ENCODE measurements at places on chromosomes 3 and 15.

GRCh38 chr15:31489801-31490646 is 163.4 kb downstream of the KLF13 start:
- DNase-seq: no peak

DNA sequence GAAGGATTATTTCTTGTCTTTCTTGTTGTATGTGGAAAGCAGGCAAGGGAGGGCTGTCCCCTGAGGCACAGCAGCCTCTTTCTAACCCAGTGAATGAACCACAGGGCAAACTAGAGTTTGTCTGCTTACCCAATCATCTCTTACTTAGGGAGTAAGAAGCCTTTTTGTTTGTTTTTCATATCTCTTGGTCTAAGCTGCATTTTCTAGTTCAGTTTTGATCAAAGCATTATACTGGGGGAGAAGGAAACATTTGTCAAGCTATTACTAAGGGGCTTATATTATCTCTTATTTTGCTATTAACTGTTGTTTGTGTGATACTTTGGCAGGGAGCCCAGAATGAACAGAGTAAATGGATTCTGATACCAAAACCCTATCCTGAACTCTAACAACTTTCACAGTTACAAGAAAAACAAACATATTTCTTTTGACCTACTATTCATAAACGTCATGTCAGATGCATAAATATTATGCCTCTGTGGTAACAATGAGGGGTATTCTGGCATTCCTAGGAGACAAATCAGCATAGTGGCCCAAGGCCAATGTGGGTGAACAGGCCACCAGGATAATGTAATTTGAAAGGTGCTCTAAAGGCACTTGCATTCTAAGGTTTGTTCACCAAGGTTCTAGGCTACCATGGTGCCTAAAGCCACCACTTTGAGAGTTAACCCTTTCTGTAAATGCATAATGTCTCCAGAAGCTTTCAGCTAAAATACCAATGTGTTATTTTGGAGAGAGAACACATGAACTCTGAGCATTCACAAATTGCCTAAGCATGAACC is 271.6 kb upstream of the ZPLD1 start:
- no peak for DNase-seq

GRCh38 chr15:74420193-74420905 is 13.4 kb downstream of the SEMA7A start:
- DNase-seq: no peak

GRCh38 chr3:46468753-46469600 is 4.3 kb upstream of the LTF start:
- no peak for DNase-seq

- no peak for DNase-seq
Measured at GRCh38 chr15:25179673-25180511, 225.1 kb downstream of the SNRPN start.

DNA sequence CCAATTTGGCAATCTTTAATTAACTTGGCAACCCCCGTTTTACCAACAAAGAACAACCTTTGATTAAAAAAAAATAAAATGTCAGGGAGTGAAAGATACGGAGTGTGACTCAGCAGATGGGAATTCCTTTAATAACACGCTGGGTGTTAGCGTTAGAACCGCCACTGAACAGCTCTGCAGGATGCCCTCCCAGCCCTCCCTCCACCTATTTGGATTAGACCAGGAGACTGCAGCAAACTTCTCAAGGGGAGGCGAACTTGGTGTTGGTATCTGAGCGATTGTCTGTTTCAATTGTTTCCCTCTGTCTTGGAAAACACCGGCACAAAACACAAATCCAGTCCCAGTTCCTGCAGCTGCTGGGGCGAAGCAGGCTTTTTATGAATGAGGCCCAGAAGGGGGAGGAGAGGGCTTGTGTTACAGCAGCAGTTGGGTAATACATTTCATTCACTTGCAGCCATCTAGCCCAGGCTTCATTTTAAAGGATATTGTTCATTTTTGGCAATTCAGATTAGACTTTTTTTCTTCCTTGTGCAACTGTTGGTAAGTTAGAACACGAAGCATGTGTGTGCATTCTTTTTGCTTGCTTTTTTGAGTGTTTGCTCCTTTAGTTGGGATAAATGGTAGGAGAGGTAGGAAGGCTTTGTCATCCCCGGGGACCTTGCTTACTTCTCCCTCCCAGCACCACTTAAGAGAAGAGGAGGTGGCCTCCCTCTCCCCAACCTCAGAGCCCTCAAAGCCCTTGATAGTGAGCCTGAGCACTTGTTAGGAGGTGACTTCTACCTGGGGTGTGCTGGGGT is 152.3 kb downstream of the IGF1R start:
- DNase-seq: peak; percentile 68

DNA sequence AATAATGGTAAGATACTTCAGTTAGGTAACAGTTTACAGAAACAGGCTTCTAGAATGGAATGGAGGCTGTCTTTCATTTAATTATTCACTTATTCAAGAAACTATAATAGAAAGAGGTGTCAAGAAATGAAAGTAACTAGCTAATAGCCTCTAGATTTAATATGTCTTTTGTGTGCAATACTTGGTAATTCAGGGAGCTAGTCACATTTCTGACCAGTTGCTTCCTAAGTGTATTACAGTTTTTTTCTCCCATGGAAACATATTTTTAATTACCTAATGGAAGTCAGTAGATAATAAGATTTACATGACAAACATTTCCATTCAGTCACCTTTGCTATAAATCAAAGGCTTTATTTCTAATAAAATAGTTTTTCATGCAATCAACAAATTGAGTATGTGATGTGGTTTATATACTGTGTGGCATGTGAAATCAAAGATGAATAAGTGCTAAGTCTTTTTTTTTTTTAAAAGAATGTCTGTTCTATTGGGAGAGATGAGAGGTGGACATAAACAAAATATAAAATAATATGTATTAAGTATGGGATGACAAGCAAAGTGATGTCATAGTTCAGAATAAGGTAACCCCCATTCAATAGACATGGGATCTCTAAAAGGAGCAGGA is 985.7 kb downstream of the SQOR start:
- DNase-seq: no peak

DNA sequence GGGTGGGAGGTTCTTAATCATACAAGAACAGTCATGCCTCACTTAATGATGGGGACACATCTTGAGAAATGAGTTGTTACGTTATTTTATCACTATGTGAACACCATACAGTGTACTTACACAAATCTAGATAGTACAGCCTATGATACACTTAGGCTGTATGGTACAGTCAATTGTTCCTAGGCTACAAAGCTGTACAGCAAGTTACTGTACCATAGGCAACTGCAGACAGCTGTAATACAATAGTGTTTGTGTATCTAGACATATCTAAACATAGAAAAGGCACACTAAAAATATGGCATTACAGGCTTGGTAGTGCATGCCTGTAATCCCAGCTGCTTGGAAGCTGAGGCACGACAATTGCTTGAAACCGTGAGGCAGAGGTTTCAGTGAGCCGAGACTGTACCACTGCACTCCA is 55.7 kb upstream of the PLXND1 start:
- DNase-seq: no peak

DNA sequence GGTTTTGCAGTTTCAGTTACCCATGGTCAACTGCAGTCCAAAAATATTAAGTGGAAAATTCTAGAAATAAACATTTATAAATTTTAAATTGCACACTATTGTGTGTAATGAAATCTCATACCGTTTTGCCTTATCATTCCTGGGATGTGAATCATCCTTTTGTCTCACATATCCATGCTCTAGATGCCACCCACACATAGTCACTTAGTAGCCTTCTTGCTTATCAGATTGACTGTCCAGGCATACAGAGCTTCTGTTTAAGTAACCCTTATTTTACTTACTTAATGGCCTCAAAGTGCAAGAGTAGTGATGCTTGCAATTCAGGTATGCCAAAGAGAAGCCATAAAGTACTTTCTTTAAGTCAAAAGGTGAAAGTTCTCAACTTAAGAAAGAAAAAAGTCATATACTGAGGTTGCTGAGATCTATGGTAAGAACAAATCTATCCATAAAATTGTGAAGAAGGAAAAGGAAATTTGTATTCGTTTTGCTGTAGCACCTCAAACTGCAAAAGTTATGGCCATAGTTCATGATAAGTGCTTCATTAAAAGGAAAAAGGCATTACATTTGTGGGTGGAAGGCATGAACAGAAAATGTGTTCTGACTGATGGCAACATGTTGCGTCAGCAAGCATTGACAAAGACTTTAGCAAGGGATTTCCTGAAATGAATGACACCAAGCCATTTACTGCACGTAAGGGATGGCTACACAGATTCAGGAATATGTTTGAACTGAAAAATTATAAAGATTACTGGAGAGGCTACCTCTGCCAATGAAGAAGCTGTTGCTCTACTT is 43.8 kb downstream of the SPATA16 start:
- no peak for DNase-seq

- DNase-seq: no peak
Measured at GRCh38 chr3:12180218-12180617, 21.5 kb upstream of the TIMP4 start.

- no peak for DNase-seq
Measured at GRCh38 chr3:148797795-148798194, 29.8 kb upstream of the CPB1 start.

DNA sequence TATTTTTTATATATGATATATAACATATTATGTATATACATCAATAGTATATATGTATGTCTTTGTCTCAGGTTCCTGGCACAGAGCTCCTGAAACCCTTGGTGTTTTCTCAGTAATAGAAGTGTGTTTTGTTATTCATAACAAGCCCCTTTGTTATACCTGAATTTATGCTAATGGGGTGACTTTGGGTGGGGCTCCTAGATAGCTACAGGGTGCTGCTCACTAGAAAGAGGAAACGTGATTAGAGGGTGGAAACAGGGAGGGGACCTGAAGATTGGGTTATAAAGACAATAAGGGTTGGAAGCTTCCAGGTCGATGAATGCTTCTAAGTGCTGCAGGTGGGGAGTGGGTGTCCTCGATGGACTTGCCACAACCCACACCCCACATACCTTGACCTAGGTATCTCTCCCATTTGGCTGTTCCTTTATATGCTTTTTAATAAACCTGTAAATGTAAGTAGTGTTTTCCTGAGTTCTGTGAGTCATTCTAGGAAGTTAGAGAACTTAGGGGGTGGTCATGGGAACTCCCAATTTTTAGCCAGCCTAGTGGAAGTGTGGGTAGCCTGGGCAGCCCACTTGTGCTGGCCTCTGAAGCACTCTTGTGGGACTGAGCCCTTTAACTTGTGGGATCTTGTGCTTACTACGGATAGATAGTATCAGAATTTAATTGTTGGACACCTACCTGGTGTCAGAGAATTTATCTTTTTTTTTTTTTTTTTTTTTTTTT is 36.9 kb upstream of the C15orf39 start:
- no peak for DNase-seq

GRCh38 chr3:73542136-73542535 is 82.6 kb downstream of the PDZRN3 start:
- no peak for DNase-seq

- DNase-seq: no peak
Measured at GRCh38 chr15:39918688-39919385, 1.2 kb downstream of the GPR176 start.

GRCh38 chr3:7876741-7877297 is 624.8 kb upstream of the LMCD1 start:
- DNase-seq: no peak

DNA sequence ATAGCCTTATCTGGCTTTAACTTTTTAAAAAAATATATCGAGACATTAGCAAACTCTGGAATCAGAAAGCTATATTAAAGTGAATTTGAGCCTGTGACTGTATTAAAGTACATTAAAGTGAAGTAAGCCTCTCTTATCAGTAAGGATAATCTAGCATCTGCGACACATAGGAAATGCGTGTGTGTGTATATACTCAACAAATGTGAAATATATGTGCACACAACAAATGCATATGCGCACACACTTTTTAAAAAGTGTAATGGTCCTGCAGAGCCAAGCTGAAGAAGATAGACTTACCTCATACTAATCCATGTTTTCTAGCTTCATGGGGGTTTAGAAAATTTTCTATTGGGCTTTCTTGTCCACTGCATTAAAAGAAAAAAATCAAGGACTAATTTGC is 437.1 kb downstream of the ZIC1 start:
- DNase-seq: no peak

GRCh38 chr3:65558826-65559225 is 479.9 kb downstream of the MAGI1 start:
- no peak for DNase-seq

- no peak for DNase-seq
Measured at GRCh38 chr15:71785996-71786395, 24.4 kb upstream of the NR2E3 start.

DNA sequence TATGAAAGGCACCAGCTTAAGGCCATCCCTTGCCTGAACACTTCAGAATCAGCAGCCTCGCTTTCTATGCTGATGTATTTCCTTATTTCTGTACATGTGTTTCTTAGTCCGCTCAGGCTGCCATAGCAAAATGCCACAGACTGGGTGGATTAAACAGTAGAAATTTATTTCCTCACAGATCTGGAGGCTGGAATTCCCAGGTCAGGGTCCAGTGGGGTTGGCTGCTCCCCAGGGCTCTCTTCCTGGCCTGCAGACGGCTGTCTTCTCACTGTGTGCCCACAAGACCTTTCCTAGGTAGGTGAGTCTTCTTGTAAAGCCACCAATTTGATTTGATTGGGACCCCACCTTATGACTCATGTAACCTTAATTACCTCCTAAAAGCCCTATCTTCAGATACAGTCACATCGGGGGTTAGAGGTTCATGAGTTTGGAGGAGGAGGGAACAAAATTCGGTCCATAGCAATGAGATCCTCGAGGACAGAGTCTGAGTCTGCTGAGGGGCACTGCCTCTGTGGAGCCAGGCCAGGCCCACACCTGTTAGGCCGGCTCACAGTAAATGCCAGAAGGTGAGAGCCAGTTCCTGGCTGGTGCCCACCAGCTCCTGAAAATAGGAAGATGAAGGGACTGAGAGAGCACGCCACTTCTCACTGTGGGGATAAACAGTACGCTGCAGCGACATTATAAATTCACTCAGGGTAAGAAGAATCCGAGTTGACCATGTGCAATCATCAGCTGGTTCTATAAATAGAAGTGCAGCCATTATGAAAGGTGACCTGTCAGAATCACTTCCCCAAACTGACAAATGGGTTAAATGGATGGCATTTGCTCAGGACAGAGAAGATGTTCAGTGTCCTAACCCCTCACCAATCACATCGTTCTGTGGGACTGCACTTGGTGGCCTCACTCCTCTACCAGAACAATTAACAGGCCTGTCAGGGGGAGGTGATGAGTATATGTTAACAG is 41.1 kb downstream of the CTXND1 start:
- no peak for DNase-seq

- DNase-seq: no peak
Measured at GRCh38 chr15:38215707-38216106, 36.9 kb upstream of the SPRED1 start.

- no peak for DNase-seq
Measured at GRCh38 chr3:97148931-97149330, 334.5 kb downstream of the EPHA6 start.

GRCh38 chr3:181176601-181177000 is 187.1 kb upstream of the DNAJC19 start:
- DNase-seq: peak; percentile 10

- DNase-seq: no peak
Measured at GRCh38 chr3:46348823-46349482, 5.0 kb upstream of the CCR2 start.

All from NCI-H1417 treated with DMSO at 0.1 percent for 48 hours (cell line).